ENCODE measurements at places on chromosomes 1 and 21.

- no peak for DNase-seq
These were observed 131.4 kb downstream of the IER5 start for GRCh38 chr1:181219938-181220337.

- peak; percentile 91 for DNase-seq
These were observed 60.3 kb upstream of the KRTAP19-8 start for GRCh38 chr21:31098576-31099005.

GRCh38 chr1:156920233-156921052, at the start of gene LRRC71:
TSS of gene LRRC71 (plus strand) at chr1:156920632. CDS start at chr1:156920804, 172 bp downstream.
- peak; percentile 98 for DNase-seq

DNA sequence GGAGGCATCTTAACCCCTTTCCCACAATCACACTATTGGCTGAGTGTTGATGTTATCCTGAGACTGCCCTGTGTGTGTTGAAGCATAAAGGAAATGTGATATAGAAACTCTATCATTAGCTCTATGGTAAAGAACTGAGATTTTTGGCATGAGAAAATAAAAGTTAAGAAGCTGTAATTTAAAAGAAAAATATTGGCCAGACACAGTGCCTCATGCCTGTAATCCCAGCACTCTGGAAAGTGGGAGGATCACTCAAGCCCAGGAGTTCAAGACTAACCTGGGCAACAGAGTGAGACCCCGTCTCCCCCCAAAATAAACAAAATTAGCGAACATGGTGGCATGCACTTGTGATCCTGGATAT, 14.2 kb upstream of the RIPK4 start:
- DNase-seq: no peak

DNA sequence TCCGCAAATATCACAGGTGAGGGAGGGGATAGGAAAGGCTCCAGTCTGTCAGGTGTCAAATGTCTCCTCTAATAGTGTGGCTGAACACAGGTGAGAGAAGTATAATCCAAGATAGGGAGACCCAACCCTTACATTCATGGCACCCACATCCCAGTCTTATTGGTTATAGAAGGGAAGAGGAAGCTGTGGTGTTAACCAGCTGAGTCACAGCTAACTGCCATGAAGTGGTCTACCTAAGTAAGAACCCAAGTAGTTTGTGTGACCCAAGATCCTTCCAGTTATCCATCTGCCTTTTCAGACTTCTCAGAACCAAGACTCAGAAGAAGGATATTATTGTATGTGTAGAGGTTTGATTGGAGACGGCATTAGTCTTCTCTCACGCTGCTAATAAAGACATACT, 37.1 kb downstream of the DDAH1 start:
- DNase-seq: no peak

DNA sequence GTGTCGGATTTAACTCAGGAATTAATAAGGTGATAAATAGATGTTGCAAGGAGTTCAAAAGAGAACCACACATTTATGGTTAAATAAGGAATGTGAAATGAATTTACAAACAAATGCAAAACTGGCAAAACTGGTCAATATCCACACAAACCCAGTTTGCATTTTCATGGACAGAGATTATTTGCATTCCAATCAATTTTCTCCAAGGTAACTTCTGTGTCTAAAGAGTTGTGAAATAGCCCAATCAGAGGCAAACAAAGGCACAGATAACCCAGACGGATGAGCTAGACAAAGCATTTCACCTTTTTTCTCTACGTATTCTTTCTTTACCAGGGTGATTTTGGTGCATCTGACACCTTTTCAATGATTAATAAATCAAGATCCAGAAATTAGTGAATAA, 63.9 kb downstream of the MAP3K7CL start:
- DNase-seq: no peak

GRCh38 chr1:183942933-183943693, 94.4 kb downstream of the COLGALT2 start:
- DNase-seq: no peak

- no peak for DNase-seq
These were observed 99.4 kb downstream of the CRYAA start for GRCh38 chr21:43268086-43268803.

GRCh38 chr1:159879136-159879535, 16.7 kb upstream of the VSIG8 start:
- no peak for DNase-seq
